ENCODE measurements at places on chromosomes 3 and 15.

DNA sequence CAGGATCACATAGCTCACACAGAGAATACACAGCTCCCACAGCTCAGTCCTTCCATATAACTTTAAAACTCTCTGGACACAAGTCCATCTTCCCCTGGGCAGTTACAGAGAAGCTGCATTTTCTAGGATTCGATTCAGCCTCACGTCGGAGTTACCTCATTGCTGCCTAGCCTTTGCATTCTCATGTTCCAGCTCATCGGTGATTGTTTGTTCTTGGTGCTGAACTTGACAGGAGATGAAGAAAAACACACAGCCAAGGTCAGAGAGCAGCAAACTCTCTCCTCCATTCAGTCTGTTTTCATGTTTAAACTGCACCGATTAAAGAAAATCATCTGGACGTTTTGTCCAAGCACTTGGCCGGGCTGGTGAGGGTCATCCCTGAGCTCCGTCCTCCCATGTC, 375.5 kb upstream of the CFAP20DC start:
- DNase-seq = no peak

- no peak for DNase-seq
Observed at GRCh38 chr3:46849045-46849631, 14.1 kb downstream of the MYL3 start.

- DNase-seq = no peak
Observed at GRCh38 chr15:89175617-89176191, 45.7 kb downstream of the RLBP1 start.

GRCh38 chr15:65055201-65055870, 10.1 kb downstream of the SLC51B start:
- no peak for DNase-seq

DNA sequence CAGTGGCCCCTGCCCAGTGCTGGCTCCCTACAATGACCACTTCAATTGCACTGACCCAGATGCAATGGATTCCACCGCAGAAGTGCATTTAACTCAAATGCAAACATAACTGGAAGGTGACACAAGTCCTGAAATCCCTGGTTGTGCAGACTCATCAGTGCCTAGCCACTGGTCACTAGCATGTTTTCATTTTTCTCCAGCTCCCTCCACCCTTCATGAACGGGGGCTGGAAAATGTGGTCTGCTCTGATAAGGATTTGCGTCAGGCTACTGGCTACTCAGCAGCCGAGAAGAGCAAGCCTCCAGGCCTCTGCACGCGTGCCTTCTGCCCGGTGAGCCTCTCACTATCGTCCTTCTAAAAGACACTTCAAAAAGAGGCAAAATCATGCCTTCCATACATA, 27.4 kb upstream of the FURIN start:
- no peak for DNase-seq

DNA sequence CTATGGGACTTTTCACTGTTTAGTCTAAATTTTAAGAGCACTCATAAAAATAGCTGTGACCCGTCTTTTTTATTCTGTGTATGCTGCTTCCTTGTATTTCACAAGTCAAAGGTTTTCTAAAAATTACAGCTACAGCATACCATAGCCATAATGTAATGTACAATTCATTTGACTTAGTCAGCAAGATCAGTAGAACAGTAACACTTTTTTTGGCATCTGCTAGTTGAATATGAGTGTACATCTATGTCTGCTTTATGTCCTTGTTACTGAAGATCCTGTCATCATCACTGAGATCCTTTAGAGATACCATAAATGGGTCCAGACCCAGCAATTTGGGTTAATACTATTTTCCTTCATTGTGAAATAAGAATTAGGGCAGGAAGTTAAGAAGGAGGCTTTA, 42.2 kb downstream of the CMSS1 start:
- DNase-seq = no peak

- no peak for DNase-seq
Observed at GRCh38 chr3:152291238-152291637, 22.5 kb downstream of the MBNL1 start.

DNA sequence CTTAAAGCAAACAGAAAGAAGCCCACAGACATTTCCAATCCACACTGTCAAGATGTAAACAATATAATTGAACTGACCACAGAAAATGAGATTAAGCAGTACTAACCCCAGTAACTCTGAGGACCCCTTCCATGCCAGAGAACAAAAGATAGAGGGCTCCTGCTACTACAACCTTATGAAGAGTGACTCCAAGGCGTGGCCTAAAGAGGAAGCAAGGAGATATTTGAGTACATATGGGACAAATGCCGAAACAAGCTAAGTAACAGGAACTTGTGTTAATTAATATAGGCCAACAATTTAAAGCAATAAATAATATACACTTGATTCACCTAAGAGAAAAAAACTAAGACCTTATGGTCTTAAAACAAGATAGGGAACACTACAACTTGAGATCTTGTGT, 25.0 kb upstream of the VPS39 start:
- DNase-seq = no peak

GRCh38 chr3:196931157-196931556, 11.2 kb downstream of the NCBP2 start:
- DNase-seq = no peak

- no peak for DNase-seq
Observed at GRCh38 chr3:46609212-46609721, 3.1 kb upstream of the FAM240A start.

DNA sequence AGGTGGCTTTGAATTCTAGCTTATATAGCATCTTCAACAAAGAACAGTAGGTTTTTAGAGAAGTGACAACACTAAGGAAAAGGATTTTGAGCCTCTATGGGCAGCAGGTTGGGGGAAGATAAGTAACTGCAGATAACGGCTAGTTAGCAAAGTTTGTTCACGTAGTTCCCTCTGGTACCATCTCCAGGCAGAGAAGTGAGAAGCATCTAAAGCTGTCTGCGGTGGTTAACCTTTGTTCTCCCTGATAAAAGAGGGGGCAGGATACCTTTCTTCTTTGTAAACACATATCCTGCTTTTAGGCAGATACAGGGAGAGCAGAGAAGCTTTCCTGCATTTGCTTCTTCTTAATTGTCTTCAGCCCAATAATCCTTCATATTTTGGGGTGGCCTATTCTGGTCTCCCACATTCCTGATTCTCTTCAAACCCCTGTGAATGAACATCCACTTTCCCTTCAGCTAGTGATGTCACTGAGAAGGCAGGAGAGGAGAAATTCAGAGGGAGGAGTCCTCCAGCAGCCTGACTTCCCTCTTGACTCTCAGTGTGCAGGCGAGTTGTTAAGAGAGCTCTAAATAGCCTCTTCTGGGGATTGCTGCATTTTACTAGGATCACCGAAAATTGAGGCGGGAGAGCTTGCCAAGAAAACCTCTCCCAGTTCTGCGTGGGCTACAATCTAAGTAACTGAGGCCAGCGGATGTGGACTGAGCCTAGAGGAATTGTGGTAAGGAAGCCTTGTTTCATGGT, 393.7 kb upstream of the C2CD4B start:
- no peak for DNase-seq

GRCh38 chr3:59559721-59560435, 510.1 kb upstream of the CFAP20DC start:
- no peak for DNase-seq

DNA sequence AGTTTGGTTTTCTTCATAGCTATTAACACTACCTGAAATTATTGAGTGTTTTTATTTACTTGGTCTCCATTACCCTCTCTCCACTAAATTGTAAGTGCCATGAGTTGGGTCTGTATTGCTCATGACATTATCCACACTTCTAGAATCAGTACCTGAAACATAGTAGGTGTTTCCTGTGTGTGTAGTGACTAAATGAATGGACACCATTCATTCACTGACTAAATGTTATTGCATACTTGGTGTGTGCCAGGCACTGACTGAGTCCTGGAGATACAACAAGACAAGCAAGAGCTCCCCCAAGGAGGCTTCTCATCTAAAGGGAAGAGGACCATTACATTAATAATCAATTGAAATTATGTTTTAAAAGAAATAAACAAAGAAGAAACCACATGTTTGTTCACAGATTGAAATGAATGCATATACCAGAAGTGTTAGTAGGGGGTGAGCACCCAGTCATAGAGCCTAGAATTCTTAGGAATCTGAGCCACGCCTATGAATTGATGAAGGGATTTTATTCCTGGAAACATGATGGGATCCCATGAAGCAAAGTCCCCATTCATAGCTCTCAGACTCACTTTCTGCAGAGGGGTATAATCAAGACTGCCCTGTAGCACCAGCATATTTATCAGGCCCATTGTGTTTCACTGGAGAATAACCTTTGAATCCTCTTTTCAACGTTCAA, 31.7 kb upstream of the ATOSA start:
- no peak for DNase-seq

- no peak for DNase-seq
Observed at GRCh38 chr15:22930782-22931484, 49.2 kb downstream of the CYFIP1 start.

GRCh38 chr3:8095724-8096123, 405.9 kb upstream of the LMCD1 start:
- DNase-seq = no peak

DNA sequence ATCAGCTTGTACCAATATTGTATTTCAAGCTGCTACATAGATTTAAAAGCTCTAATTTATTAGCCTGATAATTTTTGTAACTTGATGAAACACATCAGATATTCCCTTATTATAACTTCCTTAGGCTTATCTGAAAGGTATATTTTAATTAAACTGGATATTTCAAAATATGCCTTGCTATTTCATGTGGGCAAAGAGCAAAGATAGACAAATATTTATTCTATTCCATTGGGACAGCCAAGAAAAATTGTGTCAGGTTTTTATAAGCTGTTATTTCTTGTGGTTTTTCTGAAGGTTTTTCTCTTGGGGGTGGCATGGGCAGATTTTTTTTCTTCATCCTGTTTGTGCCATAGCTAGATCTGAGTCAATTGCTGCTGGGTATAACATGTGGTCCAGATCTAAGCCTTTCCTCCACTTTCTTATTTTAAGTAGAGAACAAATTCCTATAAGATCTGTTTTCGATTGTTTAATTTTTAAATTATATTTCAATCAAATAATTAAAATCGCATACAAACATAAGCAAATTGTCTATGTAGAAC, 249.5 kb downstream of the NAALADL2 start:
- no peak for DNase-seq

- no peak for DNase-seq
Observed at GRCh38 chr3:115623044-115623868, at the start of gene GAP43. TSS of gene GAP43 (plus strand) at chr3:115623510. CDS start at chr3:115623690, 180 bp downstream.

- DNase-seq = no peak
Observed at GRCh38 chr15:68442041-68442440, 10.1 kb upstream of the ITGA11 start.

- DNase-seq = no peak
Observed at GRCh38 chr3:194462936-194463335, 23.9 kb downstream of the ATP13A3 start.

DNA sequence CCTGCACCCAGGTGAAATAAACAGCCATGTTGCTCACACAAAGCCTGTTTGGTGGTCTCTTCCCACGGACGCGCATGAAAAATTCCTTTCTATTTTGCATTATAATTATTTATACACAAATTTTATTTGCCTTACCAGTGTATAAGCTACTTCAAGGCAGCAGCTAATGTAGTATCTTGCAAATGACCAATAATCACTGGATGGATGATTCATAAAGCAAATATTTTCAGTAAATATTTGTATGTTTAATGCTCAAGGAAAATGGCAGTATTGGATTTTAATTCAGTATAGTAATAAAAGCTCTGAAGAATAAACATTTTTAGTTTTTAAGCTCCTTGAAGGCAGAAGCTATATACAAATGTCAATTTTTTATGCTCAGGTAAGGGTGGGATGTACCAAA, 158.7 kb upstream of the NANOGP8 start:
- no peak for DNase-seq

DNA sequence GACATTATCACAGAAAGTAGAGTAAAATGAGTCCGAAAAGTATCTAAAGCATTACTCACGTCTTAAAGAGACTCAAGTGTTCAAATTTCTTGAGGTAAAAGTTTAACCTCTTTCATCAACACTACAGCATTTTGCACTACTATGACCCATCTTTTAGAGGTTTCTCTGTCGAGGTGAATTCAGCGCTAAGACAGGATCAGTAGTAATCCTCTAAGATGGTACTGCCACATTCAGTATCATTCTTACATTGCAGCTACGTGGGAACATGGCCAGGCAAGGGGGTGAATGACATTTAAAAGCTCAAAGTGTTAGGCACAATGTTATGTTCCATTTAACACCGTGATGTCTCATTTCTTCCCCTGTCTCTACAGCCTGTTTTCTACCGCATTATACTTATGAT, 210.8 kb downstream of the FMN1 start:
- DNase-seq = no peak

GRCh38 chr3:129197321-129197720, 13.6 kb upstream of the CNBP start:
- no peak for DNase-seq
